Fibroblast of gingiva (primary cell): ENCODE measurements at places on chromosomes 4 and X.
A peak's percentile ranks its signal among the peaks of the same experiment; 100 is the strongest.

- no peak for DNase-seq
These were observed 3.4 kb upstream of the UGT8 start for GRCh38 chr4:114595207-114595606.

DNA sequence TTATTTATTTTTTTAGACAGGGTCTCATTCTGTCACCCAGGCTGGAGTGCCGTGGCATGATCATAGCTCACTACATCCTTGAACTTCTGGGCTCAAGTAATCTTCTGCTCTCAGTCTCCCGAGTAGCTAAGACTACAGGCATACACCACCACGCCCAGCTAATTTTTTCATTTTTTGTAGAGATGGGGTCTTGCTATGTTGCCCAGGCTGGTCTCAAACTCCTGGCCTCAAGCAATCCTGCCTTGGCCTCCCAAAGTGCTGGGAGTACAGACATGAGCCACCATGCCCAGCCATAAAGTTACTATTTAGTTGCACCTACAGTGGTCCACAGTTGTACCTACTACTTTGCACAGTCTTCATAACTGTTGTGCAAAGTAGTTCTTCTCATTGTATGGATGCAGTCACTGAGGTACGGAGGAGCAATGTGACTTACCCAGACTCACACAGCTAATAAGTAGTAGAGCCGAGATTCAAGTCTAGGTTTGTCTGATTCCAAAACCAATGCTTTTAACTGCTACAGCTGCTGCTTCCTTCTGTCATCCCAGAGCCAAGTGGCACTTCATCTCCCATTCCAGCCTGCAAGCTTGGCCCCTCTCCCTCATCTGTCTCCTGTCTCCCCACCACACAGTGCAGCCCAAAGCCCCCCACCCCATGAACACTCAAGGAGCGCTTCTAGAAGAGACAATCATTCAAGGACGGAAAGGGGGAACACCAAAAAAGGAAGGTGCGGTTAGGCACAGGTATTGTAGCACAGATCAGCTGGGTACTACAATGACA is 24.0 kb upstream of the IQSEC2 start:
- no peak for DNase-seq

- DNase-seq = peak; percentile 13
These were observed 41.0 kb upstream of the GATB start for GRCh38 chr4:151801547-151802516.

DNA sequence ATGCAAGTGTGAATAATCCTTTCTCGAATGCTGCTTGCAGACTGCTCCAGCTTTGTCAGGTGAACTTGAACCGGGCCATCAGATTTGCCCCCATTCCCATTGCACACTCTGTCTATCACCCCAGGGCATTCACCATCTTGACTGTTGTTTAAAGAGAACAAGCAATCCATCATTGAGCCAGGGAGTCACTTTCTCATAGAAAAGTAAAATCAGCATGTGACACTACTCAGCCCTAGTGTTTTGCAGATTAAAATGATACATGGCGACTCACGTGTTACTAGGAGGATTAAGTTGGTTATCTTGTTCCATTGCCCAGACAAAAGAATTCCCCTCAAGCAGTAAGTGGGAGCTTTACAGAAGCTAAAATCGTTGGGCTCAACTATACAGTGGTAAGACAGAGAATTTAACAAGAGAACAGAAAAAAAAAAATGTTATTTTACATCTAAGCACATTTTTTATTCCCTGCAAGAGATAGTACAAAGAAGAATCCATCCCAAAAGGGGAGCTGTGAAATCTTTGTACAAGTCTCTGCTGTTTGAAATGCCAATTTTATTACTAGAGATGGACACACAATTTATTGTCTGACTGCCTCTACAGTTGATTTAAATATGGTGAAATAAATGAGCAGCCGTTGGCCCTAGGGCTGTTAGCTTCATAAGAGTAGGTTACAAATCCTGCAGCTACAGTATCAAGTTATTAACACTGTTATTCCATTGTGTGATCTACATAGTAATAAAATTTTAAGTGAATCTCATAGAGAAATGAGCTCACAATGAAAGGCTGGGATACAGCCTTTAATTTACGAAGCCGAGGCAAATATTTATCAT is 67.5 kb downstream of the NEUROG2 start:
- DNase-seq = no peak

GRCh38 chrX:139198936-139199335 is 331.6 kb upstream of the F9 start:
- DNase-seq = no peak

- DNase-seq = no peak
These were observed 2.9 kb upstream of the SPRY1 start for GRCh38 chr4:123393721-123394120.

DNA sequence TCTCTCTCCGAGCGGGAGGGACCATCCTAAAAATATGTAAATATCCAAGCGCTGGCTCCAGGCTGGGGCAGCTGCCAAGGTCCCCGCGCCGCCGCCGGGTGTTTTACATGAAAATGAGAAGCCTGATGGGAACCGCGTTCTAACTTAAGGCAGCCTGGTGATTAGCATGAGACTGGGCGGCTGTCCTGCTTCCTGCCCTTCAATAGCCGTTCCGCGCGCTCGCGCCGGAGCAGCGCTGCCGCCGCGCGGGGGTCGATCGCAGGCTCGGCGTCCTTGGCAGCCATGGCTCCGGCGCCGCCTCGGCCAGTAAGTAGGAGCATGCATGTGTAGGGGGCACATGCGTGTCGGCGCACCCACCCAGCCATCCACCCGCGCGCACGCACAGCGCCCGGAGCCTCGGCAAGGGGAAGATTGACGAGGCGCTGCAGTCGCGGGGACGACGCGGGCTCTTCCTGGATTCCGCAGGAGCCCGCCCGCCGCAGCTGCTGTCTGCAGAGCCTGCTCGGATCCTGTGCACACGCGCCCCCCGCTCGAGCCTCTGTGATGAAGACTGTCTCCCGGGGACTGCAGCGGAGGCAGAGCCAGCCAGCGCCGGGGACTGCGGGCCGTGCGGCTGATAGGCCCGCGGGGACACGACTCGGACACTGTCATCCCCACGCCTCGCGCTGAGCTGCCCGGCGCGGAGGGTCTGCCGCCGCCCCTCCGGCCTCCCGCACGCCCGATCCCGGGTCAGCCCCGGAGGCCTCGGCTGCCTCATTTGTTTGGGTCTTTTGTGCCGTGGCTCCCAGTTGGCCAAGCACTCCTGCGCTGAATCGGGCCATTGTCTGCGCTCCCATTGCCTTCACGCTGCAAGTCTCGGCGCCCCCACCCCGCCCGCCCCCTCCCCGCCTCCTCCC is 734 bp downstream of the STOX2 start:
- no peak for DNase-seq

DNA sequence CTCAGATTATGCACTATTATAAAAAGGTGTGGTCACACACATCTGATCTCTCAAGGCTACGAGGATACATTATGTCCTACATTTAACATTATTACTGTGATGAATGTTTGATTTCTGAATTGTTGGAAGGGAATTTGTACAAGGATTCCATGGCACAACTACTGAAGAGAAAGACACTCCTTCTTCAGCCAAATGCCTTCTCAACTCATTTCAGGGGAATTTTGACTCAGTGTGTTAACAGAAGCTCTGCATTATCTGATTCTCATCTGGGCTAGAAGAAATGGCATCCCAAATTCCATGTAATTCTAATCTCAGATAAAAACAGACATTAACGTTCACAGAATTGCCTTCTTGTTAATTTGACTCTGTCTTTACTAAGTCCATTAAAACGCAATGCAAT is 477.7 kb downstream of the PDGFC start:
- no peak for DNase-seq

- DNase-seq = peak; percentile 72
These were observed 599 bp downstream of the NUP54 start for GRCh38 chr4:76147454-76148141.

GRCh38 chrX:135112096-135112729 is 8.1 kb downstream of the ETDB start:
- DNase-seq = peak; percentile 13

DNA sequence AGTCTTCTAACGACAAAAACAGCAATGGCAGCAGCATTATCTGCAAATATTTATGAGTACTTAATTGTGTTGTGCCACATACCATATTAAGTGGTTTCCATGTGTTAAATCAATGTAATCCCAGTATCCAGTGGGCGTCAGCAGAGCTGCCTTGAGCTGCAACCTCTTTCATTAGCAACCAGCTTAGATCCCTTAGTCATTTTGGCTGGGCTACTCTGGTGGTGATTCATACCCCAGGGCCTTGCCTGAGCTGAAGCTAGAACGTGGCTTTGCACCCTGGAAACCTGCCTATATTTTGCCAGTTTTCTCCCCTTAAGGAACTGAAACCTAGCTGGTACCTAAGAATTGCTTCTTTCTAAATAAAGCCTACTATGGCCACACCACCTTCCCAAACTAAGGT is 474.3 kb upstream of the FTHL17 start:
- peak; percentile 18 for DNase-seq

GRCh38 chr4:175560604-175561003 is 251.5 kb downstream of the GPM6A start:
- DNase-seq = no peak

DNA sequence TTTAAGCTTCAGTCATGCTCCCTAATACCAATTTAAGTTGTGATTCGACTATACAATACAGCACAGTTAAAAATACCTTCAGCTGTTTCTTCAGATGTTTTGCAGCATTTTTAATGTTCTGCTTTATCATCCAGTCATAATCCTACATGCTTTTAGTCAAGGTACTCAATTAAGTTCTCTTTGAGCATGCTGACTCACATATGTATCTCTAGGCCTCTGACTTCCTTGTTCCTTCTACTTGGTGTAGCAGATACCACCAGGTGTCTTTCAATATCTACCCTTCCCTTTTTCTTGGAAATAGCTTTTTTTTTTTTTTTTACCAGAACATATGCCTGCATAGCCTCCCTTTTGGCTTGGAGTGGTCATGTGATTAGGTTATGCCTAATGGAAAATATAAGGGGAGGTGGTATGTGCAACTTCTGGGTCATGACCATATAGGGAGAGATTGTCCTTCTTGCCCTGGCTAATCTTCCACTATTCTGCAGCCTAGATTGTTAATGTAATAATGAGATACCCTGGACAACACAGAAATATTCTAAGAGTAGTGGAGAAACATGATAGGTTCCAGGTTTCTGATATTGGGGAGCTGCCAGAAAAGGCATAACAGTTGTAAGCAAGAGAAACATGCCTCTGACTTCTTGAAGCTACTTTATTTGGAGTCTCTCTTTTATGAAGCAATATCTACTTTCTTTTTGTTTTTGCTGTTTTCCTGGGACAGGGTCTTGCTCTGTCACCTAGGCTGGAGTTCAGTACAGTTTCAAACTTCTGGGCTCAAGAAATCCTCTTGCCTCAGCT is 737.2 kb upstream of the SLIT2 start:
- DNase-seq = peak; percentile 45

DNA sequence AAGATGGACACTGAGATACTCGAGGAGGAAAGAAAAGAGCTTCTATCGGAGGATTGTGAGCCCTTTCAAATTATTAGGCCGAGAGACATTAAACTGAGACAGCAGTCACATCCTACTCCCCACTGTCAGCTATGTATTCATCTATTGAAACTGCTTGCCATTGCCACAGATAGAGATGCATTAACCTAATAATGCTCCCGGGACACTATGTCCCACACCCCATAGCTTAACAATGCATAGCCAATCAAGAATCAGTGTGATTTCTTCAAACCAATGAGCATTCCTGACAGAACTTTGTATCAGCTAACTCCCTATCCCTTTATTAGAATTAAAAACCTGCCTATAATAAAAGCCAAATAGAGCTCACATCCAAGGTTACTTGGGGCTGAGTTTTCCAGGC is 118.1 kb upstream of the NEIL3 start:
- DNase-seq = no peak

DNA sequence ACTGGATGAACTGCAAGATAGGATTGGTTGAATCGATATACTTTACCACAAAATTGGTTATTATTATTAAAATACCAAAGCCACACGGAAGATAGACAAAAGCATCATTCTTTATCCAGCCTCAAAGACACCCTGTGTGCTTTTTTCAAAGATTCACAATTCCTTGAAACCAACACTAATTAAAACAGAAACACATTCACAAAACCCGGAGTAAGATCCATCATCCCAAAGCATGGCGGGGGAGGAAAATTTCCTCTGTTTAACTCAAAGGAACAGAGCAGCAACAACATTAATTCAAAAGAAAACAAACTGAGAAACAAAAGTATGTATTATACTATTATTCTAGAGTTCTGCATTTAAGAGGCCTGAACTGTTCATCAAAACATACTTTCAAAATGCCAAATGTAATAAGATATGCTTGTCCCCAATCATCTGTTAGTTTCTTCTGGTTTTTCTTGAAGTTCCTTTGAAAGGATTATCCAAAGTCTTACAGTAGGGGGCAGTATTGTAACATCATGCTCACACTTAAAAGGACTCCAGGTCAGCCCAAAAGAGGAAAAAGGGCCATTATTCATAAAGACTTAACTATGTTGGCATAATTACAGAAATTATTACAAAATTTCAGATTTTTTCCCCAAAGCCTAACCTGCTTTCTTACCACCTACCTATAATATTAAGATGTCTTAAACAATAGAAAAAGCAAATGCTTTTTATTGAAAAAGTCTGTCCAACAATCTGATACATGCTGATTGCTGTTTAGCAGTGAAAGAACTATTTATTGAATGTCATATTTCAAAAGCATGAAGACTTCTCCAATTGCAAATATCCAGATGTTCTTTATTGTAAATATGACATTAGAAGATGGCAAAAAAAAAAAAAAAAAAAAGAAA is 168.7 kb downstream of the SCFD2 start:
- DNase-seq = peak; percentile 97

- no peak for DNase-seq
These were observed 343.5 kb upstream of the SFRP2 start for GRCh38 chr4:154132406-154132805.

- no peak for DNase-seq
These were observed 8.3 kb upstream of the FGFBP2 start for GRCh38 chr4:15971068-15971801.

DNA sequence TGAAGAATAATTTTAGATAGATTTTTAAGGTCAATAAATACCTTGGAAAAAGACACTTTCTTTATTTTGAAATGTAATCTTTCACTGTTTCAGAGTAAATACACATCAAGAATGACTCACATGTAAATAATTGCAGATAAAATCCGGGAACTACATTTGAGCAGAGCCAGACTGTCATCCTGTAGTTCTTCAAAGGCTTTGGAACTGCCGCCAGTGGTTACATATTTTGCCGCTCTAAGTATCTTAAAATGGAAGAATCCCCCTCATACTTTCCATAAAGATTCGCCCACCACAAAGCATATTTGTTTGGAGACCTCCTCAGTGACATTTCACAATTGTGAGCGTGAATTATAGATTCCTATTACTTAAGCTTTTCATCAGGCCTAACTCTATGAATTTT is 607.8 kb upstream of the ZFP42 start:
- peak; percentile 42 for DNase-seq

DNA sequence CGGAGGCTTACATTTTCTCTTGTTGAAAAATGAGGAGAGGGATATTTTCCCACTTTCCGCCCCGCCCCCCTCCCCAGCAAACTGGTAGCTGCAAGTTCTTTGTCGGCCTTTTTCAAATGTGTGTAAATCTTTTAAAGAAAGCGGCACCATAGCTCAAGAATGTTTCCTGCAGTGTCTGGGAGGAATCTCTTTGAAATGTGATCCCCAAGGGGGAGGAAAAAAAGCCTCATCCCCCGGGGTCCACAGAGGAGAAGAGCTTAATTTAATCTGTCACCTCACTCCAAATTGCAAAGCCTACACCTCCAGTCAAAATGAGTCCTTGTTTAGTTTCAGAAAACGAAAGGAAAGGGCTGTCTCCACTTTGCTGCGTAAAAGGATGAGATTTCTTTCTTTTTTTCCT is 34.8 kb downstream of the ASMT start:
- DNase-seq = no peak

- no peak for DNase-seq
These were observed 45.3 kb upstream of the BDH2 start for GRCh38 chr4:103144926-103145325.
